ENCODE measurements at places on chromosomes 13 and 19.

- no peak for DNase-seq
Observed at GRCh38 chr13:113410472-113411201, 42.7 kb downstream of the ADPRHL1 start.

- no peak for DNase-seq
Observed at GRCh38 chr19:42089191-42089750, 13.3 kb downstream of the ZNF574 start.

- no peak for DNase-seq
Observed at GRCh38 chr19:35863018-35863417, 5.4 kb upstream of the APLP1 start.

GRCh38 chr13:46936525-46936924 is 39.7 kb upstream of the HTR2A start:
- no peak for DNase-seq

DNA sequence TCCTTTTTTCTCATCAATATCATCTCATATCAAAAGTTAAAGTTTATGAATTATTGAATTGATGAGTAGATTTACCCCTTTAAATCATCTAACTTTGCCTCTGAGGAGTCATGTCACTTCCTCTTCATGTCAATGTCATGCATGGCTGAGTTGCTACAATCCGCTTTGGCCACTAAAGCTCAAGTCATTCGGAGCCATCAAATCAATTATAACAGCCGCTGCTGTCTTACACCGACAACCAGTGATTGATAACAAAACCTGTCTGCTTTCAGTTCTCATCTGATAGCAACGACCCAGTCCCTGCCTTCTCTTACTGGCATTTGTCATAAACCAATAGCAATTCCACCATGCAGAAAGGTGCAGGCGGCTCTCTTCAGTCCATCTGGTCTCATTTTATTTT is 429.3 kb downstream of the DIAPH3 start:
- no peak for DNase-seq

- no peak for DNase-seq
Observed at GRCh38 chr13:96397807-96398206, 307.9 kb downstream of the HS6ST3 start.

GRCh38 chr19:6116749-6117430 is 6.6 kb upstream of the RFX2 start:
- DNase-seq = no peak

DNA sequence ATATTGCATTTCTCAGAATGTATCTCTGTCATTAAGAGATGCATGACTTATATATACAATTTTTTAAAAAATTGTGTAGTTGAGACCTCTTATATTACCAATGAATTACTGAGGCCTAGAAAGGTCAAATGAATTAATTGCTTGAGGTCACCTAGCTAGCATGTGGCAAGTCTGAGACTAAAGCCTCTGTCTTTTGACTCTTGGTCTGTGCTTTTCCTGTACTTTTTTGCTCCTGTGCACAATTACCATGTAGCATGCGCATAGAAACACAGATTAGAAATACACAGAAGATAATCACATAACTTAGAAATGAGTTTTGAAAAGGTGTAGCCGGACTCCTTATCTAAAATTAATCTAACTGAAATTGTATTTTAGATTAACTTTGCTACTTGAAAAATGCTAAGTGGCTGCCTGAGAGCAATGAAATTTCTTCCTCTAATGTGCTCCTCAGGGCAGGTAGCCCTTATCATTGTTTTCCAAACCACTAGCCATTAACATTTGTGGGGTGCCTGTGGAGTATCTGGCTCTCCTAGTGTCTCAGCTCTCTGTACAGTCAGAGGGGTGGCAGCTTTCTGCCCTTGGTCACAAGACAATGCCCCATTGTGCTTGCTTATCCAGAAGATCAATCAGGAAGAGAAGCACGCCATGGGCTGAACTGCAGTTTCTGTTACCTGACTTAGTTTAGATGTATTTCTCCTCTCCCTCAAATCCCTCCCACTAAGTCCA is 119.6 kb downstream of the RFC3 start:
- no peak for DNase-seq

- no peak for DNase-seq
Observed at GRCh38 chr19:51364200-51365106, 1.7 kb downstream of the ETFB start.

GRCh38 chr13:74210693-74211393 is 76.6 kb upstream of the KLF12 start:
- no peak for DNase-seq

DNA sequence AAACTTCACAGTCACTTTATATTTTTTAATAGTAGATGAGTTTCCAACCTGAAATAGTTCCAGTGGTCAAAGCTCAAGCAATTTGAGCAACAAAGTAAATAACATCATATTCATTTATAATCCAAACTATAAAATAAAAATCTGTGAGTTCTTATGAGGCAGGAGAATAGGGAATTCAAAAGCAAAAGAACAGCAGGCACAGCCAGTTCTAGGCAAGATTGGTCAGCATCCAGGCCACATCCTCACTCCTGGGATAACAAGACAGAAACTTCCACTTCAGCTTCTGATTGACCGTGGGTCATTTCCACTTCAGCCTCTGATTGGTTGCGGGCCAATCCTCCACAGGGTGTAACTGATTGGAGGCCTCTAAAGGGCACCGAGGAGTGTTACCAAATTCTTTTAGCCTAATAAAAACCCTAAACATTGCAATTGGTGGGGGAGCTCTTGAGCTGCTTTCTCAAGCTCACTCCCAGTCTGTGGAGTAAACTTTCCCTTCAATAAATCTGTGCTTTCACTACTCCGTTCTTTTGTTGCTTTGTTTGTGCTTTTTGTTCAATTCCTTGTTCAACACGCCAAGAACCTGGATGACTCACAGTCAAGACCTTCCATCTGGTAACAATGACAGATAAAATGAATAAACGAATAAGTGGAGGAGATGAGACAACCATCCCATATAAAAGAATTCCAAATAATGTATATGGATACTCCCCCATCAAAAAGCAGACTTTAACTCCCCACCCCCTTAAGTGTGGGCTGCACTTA is 42.6 kb upstream of the AMER2 start:
- no peak for DNase-seq

DNA sequence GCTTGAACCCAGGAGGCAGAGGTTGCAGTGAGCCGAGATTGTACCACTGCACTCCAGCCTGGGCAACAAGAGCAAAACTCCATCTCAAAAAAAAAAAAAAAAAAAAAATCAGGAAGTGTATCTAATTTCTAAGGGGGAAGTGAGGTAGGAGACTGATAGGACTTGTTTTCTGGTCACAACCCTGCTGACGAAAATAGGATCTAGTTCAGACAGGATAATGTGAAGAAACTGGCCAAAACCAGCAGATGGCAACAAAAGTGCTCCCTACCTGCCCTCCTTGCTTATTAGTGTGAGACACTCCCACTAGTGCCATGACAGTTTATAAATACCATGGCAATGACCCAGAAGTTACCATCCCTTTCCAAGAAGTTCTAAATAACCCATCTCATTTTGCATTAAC is 36.0 kb upstream of the KPNA3 start:
- DNase-seq = no peak

GRCh38 chr19:19329126-19329525 is 8.5 kb downstream of the MAU2 start:
- no peak for DNase-seq

GRCh38 chr19:45423589-45424190 is at the start of gene ERCC1:
Gene ERCC1 (minus strand): TSS chr19:45423917. CDS start chr19:45423374, 543 bp downstream.
- no peak for DNase-seq

- no peak for DNase-seq
Observed at GRCh38 chr13:93959796-93960533, 519.5 kb downstream of the DCT start.

- DNase-seq = no peak
Observed at GRCh38 chr13:47798906-47799305, 202.2 kb downstream of the SUCLA2 start.

- no peak for DNase-seq
Observed at GRCh38 chr19:42303101-42303464, 659 bp upstream of the PAFAH1B3 start.

DNA sequence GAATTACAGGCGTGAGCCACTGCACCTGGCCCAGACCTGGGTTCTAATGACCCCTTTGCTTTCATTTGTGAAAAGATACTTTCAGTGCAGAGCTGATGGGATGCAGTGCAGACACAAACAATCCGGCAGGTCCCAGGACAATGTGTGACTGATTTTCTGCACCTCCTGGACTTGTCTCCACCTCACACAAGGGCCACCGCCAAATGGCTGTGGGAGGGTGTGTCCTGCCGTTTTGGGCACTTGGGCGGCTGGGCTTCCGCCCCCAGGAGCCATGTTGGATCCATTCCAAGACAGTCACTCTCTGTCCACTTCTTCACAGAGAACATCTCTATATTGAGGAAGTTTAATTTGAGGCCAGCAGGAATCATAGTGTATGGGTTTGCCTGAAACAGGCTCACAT is 112.3 kb upstream of the ZNF507 start:
- DNase-seq = no peak

GRCh38 chr19:4930664-4931063 is 21.4 kb downstream of the UHRF1 start:
- no peak for DNase-seq

DNA sequence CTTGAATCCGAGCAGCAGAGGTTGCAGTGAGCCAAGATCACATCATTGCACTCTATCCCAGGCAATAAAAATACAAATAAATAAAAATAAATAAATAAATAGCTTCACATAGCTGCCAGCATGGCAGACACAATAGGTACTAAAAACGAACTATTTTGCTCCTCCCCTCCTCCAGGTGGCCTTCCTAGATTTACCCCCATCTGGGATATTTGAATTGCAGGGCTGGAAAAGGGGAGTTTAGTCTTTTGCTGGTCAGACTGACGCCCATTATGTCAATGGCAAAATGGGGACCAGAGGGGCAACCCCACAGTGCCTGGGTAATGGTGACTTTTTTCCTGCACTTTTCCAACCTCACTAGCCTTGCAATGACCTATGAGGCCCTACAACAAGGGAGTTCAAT is 640 bp upstream of the GMFG start:
- no peak for DNase-seq

DNA sequence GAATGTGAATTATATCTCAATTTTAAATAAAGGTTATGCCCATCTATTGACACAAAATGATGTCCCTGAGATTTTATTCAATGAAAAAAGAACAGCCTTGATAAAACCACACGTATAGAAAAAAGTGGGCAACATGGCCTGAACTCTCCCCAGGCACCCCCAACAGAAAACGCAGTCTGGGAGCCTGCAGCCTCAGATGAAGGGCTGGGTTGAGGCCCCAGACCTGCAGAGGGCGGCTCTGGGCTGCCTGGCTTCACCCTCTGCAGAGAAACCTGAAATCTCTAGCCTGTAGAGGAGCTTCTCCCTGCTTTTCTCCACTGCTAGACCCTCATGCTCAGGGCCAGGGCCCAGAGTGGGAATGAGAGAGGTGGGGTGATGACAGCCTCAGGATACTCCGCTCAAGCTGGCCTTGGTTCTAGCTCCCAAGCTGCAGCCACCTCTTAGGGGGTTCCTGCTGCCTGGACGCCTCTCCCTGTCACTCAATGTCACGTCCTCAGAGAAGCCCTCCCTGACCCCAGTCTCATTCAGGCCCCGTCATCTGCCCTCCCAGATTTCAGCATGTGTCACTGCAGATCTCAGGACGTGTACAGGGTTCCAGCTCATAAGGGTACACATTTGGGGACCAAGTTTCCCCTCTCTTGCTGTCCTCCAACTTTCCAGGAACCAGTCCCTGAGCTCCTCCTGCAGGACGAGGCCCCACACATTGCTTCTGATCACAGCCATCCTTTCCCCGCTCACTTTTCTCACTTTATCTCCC is 1.8 kb downstream of the MBD3 start:
- no peak for DNase-seq

GRCh38 chr13:25873242-25873612 is 178.6 kb downstream of the SHISA2 start:
- DNase-seq = no peak

DNA sequence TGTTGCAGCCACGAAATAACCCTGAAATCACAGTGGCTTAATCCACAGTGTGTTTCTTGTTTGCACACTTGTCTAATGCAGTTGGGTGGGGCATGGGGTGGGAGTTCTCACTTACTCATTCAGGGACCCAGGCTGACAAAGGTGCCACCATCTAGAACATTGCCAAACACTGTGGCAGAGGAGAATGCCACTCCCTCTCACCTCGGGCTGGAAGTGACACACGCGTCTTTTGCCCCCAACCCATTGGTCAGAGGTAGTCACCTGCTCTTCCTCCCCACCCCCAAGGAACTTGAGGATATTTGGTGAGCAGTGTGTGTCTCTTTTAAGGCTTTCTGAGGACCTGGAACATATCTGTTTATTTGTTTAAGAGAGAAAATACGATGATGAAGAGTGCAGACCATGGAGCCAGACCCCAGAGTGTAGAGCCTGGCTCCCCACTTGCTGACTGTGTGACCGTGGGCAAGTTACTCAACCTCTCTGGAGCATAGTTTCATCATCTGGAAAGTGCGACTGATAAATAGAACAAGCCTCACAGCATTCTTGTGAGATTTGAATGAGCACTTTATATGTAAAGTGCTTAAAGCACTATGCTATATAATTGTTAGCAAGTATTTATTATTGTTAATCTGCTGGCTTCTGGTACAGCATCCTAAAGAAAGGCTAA is 17.4 kb downstream of the GPR183 start:
- DNase-seq = no peak

GRCh38 chr19:56538761-56539263 is at the start of gene ZFP28:
Gene ZFP28 (plus strand): TSS chr19:56538948. CDS start chr19:56539019, 71 bp downstream.
- no peak for DNase-seq

GRCh38 chr19:21856773-21857514 is 21.0 kb upstream of the ZNF43 start:
- DNase-seq = no peak

- DNase-seq = no peak
Observed at GRCh38 chr19:31975461-31975860, 369.9 kb upstream of the ZNF507 start.

DNA sequence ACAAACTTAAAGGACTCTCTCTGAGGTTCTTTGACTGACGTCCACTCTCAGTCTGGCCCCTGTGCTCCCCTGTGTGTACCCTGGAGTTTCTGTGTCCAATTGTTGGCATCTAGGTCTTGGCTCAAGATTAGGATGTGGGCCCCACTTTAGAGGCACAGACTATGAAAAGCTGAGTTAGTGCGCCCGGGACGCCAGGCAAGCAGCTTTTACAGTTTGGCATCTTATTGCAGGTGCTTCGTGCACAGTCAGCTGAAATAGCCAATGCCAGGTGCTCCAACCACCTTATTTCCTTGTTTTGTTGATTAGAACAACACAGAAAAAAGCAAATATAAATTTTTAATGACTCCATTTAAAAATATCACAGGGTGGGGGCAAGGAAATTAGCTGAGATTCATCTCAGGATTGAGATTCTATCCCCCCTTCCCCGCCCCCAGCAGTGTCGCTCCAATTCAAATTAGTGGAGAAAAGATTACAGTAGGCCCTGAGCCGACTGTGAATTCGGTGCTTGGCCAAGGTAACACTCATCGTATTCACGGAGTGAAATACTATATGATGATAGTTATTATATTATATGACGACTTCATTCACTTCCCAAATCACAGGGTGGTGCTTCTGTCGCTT is 4.3 kb downstream of the SOX1 start:
- no peak for DNase-seq
